ENCODE measurements at places on chromosomes 1 and 21.

- no peak for DNase-seq
These were observed 240.1 kb downstream of the RHOU start for GRCh38 chr1:228975238-228975907.

DNA sequence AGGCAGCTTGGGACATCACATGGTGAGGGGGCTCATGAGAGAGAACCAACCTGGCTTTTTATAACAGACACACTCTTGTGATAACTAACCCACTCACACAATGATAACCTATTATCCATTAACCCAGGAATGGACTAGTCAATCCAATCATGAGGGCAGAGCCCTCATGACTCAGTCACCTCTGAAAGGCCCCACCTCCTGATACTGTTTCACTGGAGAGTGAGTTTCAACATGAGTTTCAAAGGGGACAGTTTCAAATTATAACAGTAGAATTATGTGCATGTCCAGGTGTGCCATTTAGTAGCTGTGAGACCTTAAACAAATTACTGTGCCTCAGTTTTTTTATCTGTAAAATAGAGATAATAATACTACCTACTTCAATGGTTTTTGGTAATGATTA lies 47.6 kb upstream of the PPP2R5A start:
- peak; percentile 29 for DNase-seq

GRCh38 chr1:68976916-68977610 lies 480.2 kb upstream of the DEPDC1 start:
- DNase-seq, result no peak

GRCh38 chr1:65049941-65050713 lies 83.8 kb upstream of the JAK1 start:
- no peak for DNase-seq

GRCh38 chr21:33403786-33404585 lies 773 bp downstream of the IFNGR2 start:
- peak; percentile 65 for DNase-seq

- DNase-seq, result peak; percentile 77
These were observed 19.2 kb upstream of the EVA1B start for GRCh38 chr1:36342426-36343185.

DNA sequence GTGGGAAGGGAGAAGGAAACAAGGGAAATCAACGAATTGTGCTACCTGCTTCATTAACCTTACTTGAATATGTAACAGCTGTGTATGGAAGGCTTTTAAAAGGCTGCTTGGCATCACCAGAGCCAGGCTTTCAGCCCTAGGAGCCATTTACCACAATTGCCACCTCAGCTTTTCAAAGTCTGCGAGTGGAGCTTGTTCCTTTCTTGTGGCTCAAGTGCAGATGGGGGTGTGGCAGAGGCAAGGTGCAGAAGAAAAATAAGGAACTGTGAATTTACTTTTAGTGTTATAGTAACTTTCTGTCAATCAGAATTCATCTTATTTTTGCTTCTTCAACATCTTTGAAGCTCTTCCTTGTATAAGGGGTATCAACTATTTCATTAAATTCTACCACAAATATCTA lies 17.6 kb downstream of the CLCA2 start:
- DNase-seq, result no peak

DNA sequence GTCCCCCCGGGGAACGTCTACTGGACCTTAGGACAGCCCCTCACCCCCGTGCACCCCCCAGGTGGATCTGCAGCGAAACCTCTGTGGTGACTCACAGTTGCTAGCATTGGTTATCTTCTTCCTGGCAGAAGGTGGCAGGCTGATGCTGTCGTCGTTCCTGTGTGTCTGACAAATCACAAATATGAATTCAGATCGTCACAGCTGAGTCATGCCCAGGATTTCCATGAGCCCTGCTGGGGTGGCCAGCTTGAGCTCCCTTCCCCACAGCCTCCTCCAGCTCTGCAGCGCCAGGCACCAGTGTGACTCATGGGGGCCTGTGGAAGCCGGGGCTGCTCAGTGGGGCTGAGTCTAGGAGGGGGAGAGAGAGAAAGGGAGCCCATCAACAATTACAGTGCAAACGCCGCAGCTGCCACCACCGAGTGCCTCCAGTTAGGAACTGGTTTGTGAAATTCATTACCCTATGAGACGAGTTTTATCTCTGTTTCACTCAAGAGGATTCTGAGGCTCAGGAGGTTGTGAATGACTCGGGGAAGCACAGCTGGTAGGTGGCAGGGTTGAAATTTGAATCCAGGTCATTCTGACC lies 197.9 kb downstream of the DYRK1A start:
- peak; percentile 98 for DNase-seq

DNA sequence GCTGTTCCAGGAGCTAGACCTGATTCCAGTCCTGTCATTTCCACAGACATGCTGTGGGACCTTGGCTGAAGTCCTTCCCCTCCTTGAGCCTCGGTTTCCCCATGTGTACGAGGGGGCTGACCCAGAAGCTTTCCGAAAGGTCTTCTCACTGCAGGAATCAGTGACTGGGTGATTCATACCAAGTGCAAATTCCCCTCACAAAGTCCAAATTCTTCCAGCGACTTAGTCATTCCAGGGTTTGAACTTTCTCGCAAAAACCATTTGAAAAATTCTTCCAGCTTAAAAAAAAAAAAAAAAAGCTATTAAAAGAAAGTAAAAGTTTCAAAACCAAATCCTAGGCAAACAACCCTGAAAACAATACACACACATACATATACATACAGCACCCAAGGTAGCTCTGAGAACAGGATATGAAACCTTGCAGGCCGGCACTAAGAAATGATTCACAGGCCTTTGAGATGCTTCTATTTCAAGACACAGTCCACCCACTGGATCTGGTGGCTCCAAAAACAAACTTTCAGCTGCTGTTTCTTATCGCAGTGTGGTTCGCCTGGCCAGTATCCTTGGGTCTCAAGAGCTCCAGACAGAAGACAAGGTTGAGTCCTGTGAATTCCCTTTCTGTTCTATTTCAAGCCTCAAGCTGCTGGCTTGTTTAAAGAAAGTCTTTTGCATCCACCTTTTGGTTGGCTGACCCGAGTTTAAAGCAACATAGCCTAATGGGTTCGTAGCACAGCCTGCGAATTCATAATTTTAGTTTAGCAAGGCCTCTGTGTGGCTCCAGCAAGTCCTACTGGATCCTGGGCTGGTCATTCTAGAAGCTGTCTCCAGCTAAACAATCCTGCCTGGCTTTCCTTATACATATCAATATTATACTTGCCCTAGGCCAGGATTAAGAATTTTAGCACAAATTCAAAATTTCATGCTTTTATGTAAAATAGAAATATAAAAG lies 18.0 kb upstream of the ID3 start:
- DNase-seq, result peak; percentile 66

DNA sequence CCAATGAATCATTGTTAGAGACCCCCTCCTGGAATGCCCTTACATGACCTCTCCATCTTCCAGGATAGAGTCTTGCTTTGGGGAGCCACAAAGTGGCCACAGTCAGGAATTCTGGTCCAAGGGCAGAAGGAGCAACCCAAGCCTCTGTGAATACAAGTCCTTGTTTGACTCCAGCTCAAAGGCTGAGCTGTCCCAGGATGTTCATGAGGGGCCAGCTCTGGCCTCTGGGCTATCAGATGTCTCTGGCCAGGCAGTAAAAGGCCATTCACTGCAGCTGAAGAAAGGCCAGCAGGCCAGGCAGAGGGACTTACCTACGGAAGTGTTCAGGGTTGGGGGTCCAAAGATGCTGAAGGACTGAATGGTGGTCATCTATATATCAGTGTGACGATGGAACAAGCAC lies 98.3 kb upstream of the IPO9 start:
- no peak for DNase-seq

DNA sequence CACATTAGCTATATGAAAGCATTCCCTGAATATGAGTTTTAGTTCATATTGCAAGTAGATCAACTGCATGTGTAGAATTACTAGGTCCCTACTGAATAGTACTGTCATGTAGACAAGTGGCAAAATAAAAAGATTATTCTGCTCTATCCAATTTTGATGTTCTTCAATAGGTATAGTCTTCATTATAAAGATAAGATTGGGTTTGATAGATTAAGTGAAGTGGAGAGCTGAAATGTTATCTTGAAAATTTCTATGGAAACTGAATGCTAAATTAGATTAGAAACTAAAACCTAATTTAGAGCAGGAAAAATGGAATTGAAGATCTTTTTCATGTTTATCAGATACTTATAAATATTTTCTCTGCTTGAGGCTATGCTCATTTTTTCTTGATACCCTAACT lies 1610.0 kb downstream of the BRINP3 start:
- no peak for DNase-seq

DNA sequence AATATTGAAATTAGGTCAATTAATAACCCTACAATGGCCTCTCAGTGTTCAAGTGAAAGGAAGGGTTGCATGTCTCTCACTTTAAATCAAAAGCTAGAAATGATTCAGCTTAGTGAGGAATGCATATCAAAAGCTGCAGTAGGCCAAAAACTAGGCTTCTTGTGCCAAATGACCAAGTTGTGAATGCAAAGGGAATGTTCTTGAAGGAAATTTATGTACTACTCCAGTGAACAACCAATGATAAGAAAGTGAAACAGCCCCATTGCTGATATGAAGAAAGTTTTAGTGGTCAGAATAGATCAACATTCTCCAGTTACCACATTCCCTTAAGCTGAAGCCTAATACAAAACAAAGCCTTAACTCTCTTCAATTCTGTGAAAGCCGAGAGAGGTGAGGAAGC lies 10.0 kb downstream of the MAEL start:
- no peak for DNase-seq

GRCh38 chr21:43600642-43601402 lies 58.5 kb downstream of the HSF2BP start:
- no peak for DNase-seq
